NT2/D1 (cell line): ENCODE measurements at places on chromosomes 5 and 9.

- DNase-seq, result no peak
These were observed 493.7 kb upstream of the SGCD start for GRCh38 chr5:155833287-155833686.

GRCh38 chr5:32421075-32421474 lies 23.5 kb downstream of the ZFR start:
- no peak for DNase-seq

DNA sequence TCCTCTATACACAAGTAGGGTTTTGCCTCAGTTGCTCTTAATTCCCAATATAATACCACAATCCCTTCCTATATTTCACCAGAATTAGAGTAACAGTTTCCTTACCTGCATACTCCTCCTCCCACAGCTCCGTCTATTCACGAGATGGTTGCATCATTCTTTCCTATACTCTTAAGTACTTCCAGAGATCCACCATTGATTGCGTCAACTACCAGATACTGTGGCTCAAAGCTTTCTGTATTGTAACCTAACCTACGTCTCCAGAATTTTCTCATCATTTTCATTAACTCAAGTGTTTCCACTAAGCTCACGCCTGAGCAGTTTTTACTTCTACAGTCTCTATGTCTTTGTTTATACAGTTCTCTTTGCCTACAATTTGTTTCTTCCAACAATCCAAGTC lies 31.2 kb upstream of the MINAR2 start:
- DNase-seq, result no peak

DNA sequence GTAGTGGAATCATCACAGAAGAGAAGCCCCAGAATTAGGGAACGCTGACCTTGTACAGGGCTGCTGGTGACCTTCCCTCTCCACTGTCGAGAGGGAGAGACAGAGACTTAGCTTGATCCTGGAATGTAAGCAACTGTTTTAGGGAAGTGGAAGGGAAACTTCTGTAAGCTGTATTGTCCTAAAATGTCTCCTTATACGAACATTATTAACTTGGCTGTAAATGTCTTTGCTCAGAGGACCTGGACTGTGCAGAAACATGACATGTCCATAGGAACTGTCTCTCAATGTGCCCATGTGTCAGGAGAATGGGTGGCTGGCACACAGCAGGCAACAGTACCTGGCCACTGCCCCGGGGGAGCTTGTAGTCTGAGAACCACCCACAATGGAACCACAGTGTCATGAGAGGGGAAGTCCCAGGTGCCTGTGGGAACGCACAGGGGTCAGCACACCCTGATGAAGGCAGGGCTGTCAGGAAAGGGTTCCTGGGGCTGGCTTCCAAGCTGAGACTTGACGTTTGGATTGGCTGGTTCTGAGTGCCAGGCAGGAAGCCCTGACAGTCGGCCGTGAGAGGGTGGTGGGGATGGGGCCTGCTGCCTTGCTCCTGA lies 34.0 kb downstream of the DAP start:
- DNase-seq, result no peak

DNA sequence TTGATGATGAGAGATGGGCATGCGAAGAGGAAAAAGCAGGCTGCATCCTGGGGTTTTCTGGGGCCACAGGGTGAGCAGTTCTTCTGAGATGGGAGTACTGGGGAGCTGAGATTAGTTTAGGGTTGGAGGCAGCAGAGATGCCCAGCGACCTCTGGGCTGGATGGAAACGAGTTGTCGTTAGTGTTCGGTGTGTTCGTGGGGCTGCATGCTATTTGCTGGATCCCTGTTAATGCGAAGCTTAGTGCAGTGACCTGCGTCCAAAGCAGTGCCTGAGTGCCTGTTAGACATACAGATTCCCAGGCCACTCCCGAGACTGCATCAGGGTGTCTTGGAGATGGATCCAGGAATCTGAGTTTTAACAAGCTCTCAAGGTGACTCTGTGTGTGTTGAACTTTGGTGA lies 201.3 kb downstream of the CACNA1B start:
- DNase-seq, result no peak

GRCh38 chr9:114389612-114390368 lies 2.0 kb upstream of the AKNA start:
- DNase-seq, result no peak

- no peak for DNase-seq
These were observed 16.1 kb downstream of the PCSK5 start for GRCh38 chr9:75906531-75906930.

GRCh38 chr9:5958273-5958672 lies 57.2 kb downstream of the RANBP6 start:
- DNase-seq, result no peak

DNA sequence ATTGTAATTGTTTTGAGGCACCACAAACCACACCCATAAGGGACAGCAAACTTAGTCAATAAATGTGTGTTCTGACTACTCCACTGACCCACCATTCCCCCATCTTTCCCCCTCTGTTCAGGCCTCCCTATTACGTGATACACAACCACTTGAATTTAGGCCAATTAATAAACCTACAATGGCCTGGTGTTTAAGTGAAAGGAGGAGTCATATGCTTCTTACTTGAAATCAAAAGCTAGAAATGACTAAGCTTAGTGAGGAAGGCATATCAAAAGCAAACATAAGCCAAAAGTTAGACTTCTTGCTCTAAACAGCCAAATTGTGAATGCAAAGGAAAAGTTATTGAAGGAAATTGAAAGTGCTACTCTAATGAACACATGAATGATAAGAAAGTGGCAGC lies 14.6 kb downstream of the ZBTB43 start:
- no peak for DNase-seq
